Naive B cell (primary cell): ENCODE measurements at places on chromosomes 5 and 9.

- DNase-seq, result peak; percentile 85
Observed at GRCh38 chr5:134902071-134902801, 2.7 kb upstream of the PCBD2 start.

DNA sequence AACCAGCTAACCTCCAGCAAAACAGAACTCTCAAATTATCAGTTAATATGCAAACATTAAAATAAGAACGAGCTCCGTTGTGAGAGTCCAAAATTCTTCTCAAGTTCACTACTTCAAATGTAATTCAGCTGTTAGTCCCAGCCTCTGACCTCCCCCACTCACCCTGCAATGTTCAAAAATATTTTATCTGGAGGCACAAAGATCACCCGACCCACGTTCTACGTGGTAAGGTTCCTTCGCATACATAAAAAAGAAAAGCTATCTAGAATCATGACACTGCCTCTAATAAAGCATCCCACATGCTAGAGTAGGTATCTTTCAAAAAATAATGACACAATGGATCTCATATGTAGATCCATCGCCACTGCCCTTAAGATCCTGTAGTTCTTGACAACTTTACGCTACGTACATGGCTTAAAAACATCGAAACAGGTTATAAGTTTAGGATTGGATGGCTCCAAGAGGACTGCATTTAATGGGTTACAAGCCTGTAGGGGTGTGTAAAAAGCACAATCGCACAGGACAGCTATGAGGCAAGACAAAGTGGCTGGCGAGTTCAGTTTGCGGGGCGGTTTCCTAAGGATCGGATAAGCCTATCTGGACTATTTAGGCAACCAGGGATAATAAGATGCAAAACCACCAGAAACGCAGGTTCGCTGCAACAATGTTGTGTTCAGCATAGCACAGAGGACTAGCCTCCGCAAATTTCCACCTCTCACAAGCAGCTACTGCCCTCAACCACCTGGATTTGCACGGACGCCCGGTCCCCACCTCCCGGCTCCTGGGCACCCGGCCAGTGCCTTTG lies 969 bp downstream of the CLK4 start:
- no peak for DNase-seq

DNA sequence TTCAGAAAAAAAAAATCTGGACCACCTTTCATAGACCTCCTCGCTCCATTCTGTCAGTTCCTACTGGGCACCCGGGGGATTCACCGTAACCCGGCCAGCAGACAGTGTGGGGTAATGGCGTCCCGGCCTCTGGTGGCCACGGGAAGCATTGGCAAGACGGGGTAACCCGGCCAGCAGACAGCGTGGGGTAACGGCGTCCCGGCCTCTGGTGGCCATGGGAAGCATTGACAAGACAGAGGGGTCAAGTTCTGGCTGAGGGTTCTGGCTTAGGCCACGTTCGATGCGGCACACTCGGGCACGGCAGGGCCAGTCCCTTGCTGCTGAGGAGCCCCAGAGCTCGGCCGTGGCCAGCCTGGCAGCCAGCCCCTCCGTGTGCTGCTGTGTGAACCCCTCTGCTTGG lies 116.2 kb upstream of the RAPGEF1 start:
- DNase-seq, result no peak

DNA sequence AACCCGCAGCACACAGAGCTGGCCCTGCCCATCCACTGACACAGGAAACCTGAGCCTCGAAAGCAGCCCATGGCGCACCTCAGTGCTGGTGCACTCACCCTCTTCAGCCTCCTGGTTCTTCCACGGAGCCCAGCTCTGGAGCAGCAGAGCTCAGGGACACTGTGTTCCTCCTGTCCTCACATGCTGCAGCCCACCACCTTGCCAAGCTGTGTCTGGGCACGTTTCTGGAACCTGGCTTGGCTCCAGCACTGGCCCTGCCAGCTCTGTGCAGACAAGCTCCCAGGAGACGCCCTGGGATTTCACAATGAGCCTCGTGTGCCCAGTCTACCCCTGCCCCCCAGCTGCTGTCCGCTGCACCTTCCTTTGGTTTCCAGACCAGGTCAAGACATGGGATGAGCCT lies 119.5 kb downstream of the SYK start:
- DNase-seq, result no peak

- no peak for DNase-seq
Observed at GRCh38 chr5:8958602-8959001, 587.3 kb downstream of the SEMA5A start.

DNA sequence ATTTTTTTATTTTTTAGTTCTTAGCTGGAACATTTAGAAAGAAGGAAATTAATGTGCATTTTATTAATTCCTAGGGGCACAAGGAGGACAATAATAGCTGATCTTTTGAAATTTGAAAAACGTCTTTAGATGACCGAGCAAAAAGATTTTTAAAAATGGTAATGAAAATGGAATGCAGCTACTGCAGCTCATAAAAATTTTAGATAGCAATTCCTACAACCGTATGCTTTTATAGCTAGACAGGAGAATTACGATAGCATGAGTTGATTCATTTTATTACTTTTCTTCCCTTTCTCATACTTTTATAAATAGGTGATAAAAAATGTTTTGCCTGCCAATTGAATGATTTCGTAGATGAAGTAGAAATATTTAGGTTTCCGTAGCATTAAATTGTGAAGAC lies 13.7 kb upstream of the RUFY1 start:
- no peak for DNase-seq

DNA sequence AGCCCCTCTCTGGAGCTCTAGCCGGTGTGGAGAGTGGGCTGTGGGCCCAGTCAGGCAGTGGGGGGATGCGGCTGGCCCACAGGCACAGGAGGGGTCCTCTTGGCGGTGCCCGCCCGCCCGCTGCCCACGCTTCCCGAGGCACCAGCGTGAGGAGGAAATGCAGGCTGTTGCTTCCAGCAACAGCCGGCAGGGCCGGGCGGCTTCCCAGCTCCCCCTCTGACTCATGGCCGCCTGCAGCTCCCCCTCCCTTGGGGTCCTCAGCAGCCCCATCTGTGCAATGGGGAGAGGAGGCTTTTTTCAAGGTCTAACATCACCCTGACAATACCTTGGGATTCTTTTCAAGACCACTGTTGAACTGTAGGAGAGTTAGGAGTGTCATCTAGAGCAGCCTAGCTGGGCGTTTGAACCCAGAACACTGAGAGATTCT lies 10.4 kb downstream of the CXXC5 start:
- no peak for DNase-seq

- no peak for DNase-seq
Observed at GRCh38 chr9:116134975-116135374, 18.6 kb upstream of the PAPPA start.

- no peak for DNase-seq
Observed at GRCh38 chr5:40909264-40909663, at the start of gene C7. TSS of gene C7 (plus strand) at chr5:40909497. CDS start at chr5:40909611, 114 bp downstream.

GRCh38 chr9:93092251-93092991 lies 3.6 kb upstream of the CARD19 start:
- DNase-seq, result no peak

DNA sequence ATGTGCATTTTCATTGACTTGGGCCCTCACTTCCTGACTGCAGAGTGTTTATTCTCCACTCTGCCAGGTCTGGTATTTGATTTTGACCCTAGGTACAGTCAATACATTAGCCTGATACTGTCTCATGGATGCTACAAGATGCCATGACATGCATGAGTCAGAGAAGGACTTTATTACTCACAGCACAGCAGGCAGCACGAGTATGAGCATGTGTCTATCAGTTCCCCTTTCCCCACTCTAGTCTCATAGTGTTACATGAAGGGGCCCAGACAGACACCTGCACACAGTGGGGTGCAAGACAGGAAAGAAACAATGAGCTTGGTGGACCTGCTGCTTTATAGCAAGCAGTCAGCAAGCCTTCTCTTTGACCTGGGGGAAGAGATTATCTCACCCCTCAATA lies 19.6 kb downstream of the ITGA2 start:
- no peak for DNase-seq

DNA sequence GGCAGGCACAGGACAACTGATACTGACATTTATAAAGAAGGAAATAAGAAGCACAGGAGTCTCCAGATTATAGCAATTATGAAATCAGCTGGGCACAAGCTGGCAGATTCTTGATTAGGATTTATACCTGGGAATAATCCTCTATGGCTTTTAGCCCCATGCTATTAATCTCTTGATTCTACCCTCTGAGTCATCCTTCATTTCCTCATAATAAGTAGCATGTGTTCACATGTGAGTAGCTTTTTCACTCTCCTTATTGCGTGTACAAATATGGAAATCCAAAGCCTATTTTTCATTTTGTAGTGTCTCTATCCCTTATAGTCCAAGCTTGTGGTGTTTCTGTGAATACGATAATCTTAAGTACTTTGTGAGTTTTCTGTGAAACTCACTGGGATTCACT lies 185.0 kb upstream of the PRLR start:
- no peak for DNase-seq
